ENCODE measurements at places on chromosomes 12 and 14. TPM values are rescaled to one million over a fixed set of nuclear protein-coding genes. Genes with fewer than 3 reads are reported as not detected.

RBP5 gene
- not detected for total RNA-seq

GRCh38 chr12:110498984-110499706, 2.8 kb downstream of the VPS29 start:
- DNase-seq = no peak

DNA sequence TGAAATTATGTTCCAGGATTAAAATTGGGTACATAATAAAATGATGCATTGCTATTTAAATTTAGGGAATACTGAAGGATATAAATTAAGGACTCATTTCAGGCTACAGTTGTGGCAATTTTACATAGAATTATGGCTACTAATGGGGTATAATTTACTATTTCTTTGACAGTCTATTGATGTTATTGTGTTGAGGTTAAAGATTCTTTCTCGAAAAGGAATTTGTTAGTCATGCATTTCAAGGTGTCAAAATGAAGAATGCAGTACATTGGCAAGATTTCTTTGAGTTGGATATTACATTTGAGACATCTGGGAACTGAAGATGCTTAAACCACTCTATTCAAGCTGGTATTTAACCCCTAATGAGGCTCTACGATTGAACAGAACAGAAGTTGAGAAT, 28.3 kb downstream of the SLC5A8 start:
- DNase-seq = no peak

GRCh38 chr14:103724116-103724515, 8.5 kb downstream of the ZFYVE21 start:
- DNase-seq = no peak

SLC7A8 gene
- 2.3 TPM for total RNA-seq

- DNase-seq = no peak
Measured at GRCh38 chr12:85457016-85457415, 177.0 kb downstream of the ALX1 start.

DNA sequence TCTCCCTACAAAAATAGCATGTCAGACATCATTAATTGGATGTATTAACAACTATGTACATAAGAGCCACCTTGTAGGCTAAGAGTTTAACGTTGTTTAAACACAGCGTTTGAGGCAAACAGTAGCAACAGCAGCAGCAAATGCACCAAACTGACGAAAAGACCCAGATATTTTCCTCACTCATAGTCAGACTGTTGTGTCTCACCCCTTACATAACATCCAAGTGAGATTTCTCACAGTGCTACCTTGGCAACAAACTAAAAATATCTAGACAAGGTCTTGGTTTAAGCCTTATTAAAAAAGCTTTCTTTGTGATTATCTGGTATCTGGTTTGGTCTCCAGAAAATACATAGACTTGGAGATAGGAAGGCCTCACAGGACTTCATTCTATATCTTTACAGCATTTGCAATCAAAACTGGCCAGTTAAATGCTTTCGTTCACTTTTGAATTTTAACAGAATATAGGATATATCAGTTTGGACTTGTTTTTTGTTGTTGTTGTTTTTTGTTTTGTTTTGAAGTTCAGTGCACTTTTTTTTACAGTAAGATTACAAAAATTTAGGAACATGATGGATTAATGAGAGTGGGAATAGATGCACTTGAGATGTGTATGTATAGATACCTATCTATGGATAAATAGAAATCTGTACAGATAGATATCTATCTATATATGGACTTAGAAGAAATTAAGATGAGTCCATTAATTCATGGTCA, 4.1 kb downstream of the BHLHE41 start:
- no peak for DNase-seq

DNA sequence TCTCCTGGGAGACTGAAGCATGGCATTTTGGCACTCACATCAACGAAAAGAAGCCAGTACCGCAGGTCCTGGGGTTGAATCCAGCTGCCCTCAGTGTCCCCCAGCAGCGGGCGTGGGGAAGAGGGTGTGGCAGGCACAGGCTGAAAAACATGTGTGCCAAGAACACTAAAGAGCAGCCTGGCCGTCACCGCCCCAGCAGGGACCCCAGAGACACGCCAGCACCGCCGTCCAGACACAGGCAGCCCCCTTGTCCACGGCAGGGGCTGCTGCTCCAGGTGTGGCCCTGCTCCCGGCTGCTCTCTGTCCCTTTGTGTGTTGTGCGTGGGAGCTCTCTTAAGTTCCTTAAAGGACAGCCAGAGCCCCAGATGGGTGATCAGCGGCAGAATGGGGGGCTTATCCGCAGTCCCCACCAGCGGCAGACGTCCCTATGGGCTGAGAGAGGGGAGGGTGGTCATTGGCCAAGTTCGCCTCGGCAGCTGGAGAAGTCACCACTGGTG, 556 bp downstream of the PHETA1 start:
- no peak for DNase-seq

DNA sequence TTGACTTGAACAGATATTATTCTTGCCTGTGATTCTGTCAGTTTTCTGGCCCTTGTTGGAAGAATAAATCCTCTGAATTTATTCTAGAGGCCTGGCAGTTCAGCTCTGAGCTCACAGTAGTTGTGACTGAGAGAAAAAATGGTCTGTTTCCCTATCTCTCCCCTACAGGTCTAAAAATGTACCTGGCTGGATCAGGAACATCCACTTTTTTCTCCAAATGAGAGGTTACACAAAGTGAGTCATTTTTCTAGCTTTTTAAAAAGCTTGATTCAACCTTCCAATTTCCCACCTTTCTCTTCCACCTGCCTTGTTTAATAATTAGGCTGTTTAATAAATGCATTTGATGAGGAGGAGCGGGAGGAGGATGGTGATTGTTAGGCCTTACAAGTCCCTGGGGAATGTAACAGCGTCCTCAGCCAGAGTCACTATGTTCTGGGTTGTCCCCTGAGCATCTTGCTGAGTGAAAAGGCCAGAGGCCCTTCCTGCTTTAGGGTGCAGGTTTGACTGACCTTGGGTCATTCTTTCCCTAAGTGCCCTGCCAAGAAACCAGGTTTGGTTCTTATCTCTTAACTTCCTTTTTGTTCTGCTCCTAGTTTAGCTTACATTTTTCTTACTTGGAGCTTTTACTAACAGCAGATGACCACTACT, 91.7 kb upstream of the FUT8 start:
- DNase-seq = no peak

TEX52 gene
- not detected for total RNA-seq

HOXC11 gene
- total RNA-seq = 0.96 TPM

DNA sequence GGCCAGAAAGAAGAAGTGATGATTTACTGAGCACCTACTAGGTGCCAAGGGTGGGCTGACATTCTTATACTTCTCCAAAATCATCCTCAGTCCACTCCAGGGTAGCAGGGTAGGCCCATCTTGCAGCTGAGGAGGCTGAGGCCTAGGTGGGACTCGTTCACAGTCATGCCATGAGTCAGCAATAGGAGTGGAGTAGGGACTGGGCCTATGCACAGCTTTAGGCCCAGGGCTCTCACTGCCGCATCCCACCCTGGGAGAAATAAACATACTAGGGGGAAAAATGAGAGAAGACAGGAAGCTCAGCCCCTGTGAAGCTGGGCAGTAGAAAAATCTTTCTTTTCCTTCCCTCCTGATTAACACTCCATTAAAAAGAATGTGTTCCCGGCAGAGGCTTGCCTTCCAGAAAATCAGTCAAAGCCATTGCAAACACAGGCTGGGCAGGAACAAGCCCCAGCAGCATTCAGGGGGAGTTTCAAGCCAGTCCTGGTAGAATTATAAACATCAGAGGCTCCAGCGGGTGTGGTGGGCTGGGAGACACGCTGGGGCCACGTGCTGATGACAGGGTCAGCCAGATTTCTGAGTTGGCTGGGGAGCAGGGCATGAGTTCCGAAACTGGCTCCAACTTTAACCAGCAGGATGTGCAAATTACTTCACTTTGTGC, 1.8 kb downstream of the HSPB8 start:
- no peak for DNase-seq

KRT6B gene
- total RNA-seq = not detected

DNA sequence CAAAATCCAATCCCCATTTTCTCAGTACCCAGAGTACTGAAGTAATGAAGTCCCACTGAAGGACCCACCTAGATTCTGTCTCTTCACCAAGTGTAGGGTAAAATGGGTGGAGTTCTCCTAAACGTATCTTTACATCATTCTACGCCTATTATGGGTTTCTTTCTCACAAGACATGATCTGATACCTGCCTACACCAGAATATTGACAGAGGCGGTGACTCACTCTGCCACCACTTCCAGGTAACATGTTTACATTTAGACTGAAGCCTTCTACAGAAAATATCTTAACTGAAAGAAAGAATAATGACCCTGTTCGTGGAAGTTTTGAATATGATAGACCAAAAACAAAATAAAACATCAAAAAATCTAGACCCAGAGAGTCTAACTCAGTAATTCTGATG, 89.8 kb downstream of the BTG1 start:
- DNase-seq = no peak

GRCh38 chr12:92547420-92547819, 155.4 kb upstream of the PLEKHG7 start:
- no peak for DNase-seq

- DNase-seq = no peak
Measured at GRCh38 chr12:123264642-123265041, 7.0 kb downstream of the CDK2AP1 start.

TAS2R42 gene
- total RNA-seq = not detected

- DNase-seq = no peak
Measured at GRCh38 chr12:2451497-2451896, 343.3 kb upstream of the FKBP4 start.

GRCh38 chr12:110677982-110678381, 10.9 kb downstream of the HVCN1 start:
- DNase-seq = no peak

GRCh38 chr14:39491134-39491571, 58.9 kb upstream of the FBXO33 start:
- DNase-seq = no peak

DNA sequence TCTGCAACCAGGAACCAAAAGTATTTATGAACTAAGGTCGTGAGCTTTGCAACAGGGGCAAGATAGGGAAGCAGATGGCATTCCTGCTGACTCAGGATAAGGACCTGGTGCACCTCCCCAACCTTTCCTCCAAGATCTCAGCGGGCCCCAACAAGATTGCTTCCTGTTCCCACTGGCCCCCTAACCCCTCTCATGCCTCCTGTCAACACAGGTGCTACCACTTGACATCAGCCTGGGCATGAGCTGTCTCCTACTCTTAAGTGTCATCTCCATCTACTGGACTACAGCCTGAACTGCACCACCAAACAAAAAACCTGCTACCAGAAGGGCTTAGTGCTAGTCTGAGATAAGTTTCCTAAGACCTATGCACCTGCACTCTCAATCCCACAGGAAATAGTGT, 32.7 kb downstream of the MED6 start:
- DNase-seq = no peak
